ENCODE measurements at places on chromosomes 13 and 19.

DNA sequence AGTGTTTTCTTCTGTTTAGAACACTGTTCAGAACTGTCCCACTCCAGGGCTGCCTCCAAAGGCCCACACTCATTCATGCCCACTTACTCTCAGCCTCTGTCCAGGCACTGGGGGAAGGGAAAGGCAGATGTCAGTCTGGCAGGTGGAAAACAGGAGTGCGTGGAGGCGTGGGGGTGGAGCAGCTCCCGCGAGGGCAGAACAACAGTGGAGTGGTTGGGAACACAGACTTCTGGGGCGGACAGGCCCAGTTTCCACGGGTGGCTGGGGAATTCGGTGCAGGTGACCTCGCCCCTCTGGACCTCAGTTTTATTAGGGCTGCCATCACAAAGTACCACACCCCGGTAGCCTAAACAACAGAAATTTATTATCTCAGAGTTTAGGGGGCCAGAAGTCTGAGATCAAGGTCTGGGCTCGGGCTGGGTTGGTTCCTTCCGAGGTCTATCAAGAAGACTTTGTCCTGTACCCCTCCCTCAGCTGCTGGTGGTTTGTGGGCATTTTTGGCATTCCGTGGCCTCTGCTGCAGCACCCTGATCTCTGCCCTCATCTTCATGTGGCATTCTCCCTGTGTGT lies 59.7 kb downstream of the SIPA1L3 start:
- DNase-seq: peak; percentile 14

DNA sequence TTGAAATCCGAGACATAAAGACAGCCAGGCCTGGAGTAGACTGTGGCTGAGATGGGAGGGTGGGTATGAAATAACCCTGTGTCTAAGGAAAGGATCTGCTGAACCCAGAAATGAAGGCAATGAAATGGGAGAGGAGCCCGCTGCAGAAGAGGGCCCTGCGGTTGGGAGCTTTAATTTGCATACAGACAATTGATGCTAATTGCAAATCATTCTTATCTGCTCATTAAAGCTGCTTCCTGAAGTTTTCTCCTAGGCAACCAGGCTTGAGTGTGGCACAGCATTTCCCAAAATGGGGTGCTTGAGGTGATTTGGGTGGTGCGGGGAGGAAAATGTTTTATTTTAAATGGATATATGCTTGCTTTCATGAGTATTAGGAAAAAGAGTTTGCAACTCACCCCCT lies 55.4 kb downstream of the DPF1 start:
- no peak for DNase-seq

DNA sequence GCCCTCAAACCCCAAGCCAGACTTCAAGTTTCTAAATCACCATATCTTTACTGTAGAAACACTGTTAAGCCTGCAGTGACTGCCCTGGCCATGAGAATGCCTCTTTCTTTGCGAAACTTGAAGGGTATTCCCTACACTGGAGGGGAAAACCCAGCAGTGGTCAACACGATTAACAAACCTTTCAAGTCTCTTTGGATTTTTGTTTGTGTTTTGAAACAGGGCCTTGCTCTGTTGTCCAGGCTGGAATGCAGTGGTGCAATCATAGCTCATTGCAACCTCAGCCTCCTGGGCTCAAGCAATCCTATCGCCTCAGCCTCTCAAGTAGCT lies 17.4 kb upstream of the POMP start:
- DNase-seq: no peak

- peak; percentile 2 for DNase-seq
These were observed 294.8 kb downstream of the TSHZ3 start for GRCh38 chr19:31054430-31054829.

- no peak for DNase-seq
These were observed 17.3 kb downstream of the SIGLEC8 start for GRCh38 chr19:51440846-51441409.

GRCh38 chr19:2503521-2504109 lies 27.7 kb downstream of the GADD45B start:
- DNase-seq: no peak

DNA sequence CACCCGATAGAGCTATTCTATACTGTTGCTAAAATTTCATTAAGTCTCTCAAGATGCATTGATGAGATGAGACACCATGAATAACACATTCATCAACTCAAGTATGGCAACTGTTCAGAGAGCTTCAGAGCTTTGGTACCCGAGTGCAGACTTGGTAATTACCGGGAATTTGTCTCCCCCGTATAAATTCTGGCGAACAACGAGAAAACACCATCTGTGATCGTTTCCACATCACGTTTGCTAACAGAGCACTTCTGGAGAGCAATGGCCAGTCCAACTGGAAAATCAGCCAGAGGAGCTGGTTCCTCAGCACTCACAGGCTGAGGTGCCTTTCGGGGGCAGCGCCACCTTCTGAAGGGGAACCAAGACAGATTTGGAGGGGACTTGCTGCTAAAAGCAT lies 40.2 kb downstream of the SUGP2 start:
- no peak for DNase-seq

- DNase-seq: no peak
These were observed 10.8 kb downstream of the FFAR2 start for GRCh38 chr19:35458731-35459391.

- DNase-seq: no peak
These were observed 138.1 kb downstream of the TSHZ3 start for GRCh38 chr19:31211088-31211487.

DNA sequence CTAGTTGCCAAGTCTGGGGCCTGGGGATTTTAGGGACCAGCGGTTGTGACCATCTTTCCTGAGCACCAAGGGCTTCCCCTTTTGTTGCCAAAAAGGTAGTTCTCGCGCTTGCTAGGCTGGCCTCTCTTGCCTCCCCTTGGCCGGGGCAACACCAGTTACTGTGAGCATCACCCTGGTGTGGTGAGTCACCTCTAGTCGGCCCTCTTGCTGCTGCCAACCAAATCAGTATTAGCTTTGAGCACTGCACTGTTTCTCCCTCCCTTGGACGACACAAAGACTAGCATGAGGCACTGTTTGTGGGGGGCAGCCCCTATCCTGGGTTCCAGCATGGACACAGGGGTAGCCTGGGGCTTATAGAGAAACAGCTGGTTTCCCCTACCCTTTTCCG lies 6.9 kb downstream of the SYDE1 start:
- no peak for DNase-seq

GRCh38 chr13:42038661-42039456 lies 9.6 kb upstream of the DGKH start:
- no peak for DNase-seq

- DNase-seq: no peak
These were observed 74.7 kb downstream of the KL start for GRCh38 chr13:33090755-33091414.

DNA sequence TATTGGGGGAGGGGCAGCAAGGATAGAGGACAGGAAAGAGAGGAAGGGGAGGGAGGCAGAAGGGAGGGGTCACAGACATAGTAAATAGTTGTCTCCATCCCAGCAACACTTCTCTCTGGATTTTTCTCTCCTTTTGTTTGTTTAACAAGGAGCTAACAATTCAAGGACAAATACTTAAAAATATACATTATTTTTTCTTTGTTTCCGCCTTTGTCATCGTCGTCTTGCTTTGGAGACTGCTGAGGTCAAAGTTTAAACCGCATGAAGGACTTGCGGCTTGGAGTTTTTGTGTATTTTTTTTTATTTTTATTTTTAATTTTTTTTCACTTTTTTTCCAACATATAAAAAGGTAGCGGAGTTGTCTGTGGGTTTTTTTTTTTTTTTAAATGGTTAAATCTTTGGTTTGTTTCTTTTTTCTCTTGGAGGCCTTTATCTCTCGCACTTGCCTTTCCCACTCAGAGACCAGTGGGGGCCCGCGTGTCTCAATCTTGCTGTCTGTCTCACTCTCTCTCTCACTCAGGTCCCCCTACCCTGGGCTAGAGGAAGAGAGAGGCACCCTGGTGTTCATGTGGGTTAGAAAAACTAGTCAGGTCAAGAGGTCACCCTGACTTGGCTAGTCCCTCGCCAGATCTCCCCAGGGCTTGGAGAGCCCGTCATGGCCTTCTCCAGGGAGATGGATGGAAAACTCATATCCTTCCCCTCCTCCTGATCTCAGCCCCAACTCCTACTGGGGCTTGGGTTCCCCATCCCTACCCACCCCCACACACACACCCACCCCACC lies 11.0 kb downstream of the ZNF574 start:
- DNase-seq: no peak

GRCh38 chr13:50116430-50116973 lies 101.3 kb downstream of the KCNRG start:
- no peak for DNase-seq

- no peak for DNase-seq
These were observed 2.1 kb upstream of the B9D2 start for GRCh38 chr19:41366089-41366488.

GRCh38 chr19:6423499-6424194 lies 964 bp downstream of the KHSRP start:
- DNase-seq: no peak

DNA sequence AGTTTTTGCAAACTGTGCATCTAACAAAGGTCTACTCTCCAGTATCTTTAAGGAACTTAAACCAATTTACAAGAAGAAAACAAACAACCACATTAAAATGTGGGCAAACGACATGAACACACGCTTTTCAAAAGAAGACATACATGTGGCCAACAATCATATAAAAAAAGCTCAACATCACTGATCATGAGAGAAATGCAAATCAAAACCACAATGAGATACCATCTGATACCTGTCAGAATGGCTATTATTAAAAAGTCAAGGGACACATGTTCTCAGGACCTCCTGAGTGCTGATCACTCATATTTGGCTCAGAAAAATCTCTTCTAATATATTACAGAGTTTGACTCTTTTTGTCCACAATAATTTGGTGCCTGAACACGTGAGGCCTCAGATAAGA lies 14.2 kb upstream of the LILRB1 start:
- no peak for DNase-seq

GRCh38 chr13:31116224-31116623 lies 45.5 kb downstream of the HSPH1 start:
- DNase-seq: no peak

DNA sequence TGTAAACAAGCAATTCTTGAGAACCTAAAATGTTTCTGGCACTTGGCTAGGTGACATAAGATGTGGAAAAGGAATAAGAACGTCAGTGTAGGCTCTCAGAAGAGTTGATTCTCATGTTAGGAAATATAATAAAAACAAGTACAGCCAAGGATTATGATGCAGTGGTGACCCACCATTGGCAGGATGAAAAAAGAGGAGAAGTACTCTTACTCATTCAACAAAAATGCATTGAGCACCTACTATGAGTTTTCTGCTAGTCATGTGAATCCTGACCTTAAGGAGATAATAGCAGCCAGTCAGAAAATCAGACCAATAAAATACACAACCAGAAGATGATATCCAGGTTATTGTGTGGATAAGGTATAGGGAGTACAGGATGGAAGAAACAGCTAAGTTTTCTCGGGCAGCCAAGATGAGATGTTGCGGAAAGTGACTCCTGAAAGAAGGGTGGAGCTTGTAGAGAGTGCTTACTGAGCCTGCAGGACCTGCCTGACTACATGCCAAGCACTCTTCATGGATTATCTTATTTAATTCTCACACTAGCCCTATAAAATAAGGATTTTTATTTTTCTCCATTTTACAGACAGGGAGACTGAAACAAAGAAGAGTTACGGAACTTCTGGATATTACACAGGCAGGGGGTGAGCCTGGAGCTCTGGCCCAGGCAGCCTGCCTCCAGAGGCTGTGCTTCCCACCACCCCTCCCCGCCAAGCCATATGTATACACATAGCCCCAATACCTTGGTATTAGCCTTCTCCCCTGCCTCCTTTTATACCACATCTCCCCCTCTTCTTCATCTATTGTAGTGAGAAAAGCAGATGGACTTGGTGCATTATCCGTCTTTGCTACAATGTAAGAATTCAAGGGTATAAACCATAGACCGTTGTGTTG lies 58.0 kb downstream of the TGDS start:
- no peak for DNase-seq

- peak; percentile 24 for DNase-seq
These were observed 732 bp upstream of the C2CD4C start for GRCh38 chr19:409516-410242.

- DNase-seq: peak; percentile 60
These were observed 14.0 kb upstream of the RAB20 start for GRCh38 chr13:110575322-110576069.

DNA sequence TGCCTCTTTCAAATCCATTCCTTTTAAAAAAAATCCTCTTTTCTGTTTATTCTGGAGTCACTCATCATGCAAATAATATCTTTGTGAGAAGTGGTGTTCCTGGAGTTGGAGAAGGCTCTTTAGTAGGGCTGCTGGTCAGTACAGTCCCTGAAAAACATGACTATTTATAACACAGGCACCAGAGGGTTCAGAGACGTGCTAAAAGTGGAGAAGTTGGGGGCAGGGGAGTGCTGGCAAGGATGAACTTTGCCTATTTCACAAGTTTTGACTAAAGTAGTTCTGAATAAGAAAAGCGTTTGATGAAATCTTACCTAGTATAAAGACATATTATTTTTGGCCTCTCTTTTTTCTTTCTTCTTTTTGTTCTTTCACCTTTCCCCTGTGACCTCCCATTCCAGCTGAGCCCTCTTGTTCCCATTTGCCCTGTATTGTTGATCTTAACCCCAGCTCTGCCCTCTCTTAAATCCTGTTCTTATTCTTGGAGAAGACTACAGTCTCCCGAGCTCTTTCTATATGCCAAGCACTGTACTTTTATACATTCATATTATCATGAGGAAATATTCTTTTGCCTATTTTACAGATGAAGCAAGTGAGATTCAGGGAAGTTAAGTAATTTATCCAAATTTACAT lies 129.1 kb downstream of the TM9SF2 start:
- no peak for DNase-seq

DNA sequence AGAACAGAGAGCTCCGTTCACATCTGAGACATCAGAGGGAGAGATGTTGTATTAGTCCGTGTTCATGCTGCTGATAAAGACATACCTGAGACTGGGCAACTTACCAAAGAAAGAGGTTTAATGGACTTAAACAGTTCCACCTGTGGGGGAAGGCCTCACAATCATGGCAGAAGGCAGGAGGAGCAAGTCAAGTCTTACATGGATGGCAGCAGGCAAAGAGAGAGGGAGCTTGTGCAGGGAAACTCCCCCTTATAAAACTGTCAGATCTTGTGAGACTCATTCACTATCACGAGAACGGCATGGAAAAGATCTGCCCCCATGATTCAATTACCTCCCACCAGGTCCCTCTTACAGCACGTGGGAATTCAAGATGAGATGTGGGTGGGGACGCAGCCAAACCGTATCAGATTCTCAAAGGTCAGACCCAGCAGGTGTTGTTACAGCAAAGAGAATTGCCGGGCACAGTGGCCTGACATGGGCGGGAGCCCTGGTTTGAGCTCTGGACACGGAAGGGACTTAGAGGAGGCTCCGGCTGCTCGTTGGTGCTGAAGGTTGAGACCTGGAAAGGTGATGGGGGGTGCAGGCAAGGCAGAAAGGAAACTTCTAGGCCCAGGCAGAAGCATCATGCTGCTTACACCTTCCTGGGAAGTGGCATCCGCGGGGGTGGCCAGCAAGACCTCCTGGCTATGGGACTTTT lies 33.1 kb downstream of the PEX11G start:
- no peak for DNase-seq

Measured in SHP77 (cell line).